Tibial artery (tissue), 4 donors: ENCODE measurements at places on chromosomes 2 and 18.

DNA sequence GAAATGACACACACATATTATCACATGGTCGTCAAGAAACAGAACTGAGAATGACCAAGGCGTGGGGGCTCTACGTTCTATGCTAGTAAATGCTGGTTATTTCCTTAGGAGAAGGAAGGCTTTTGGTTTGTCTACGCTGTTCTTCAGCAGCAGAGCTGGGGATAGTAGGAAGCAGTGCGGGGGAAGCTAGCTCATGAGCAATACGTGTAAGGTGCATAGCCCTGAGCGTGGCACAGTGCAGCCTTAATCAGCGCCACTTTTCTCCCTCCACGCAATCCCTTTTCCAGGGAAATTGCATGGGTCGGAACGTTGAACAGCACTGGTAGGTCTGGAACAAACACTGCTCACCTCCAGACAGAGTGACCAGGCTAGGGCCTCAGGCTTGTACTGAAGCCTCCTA is 199.6 kb upstream of the FBXO11 start:
- no peaks in the 10 kb centered on the region for H3K27me3 ChIP-seq
- H3K36me3 ChIP-seq, result no peaks in the 10 kb centered on the region
- H3K4me1 ChIP-seq, result peaks cover 7% of the 10 kb centered on the region
- no peak for DNase-seq
- peak overlapping the region; percentile 36 for H3K27ac ChIP-seq

DNA sequence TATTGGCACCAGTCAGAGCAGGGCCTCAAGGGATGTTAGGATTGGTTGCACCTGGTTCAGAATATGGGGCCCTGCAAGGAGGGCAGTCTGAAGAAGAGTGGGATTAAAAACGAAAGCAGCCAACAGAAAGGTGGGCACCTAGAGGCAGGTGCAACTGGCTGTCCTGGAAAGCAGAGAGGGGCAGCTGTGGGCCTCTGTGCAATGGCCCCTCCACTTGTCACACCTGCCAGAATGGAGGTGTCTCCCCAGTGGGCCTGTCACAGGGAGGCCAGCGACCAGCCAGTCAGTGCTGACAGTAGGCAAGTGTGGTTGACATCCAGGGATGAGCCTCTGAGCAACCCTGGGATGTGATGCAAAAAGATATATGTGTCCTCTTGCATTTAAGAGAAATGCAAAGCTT is 37.7 kb downstream of the INPP4A start:
- no peak overlapping the region for H3K27ac ChIP-seq
- no peaks in the 10 kb centered on the region for H3K36me3 ChIP-seq
- no peaks in the 10 kb centered on the region for H3K27me3 ChIP-seq
- peaks cover 14% of the 10 kb centered on the region for H3K4me1 ChIP-seq
- no peak overlapping the region for H3K4me3 ChIP-seq

GRCh38 chr18:61528961-61529360 is 195.7 kb downstream of the CDH20 start:
- H3K4me3 ChIP-seq, result no peak overlapping the region
- no peaks in the 10 kb centered on the region for H3K27me3 ChIP-seq
- H3K4me1 ChIP-seq, result no peaks in the 10 kb centered on the region
- DNase-seq, result no peak

DNA sequence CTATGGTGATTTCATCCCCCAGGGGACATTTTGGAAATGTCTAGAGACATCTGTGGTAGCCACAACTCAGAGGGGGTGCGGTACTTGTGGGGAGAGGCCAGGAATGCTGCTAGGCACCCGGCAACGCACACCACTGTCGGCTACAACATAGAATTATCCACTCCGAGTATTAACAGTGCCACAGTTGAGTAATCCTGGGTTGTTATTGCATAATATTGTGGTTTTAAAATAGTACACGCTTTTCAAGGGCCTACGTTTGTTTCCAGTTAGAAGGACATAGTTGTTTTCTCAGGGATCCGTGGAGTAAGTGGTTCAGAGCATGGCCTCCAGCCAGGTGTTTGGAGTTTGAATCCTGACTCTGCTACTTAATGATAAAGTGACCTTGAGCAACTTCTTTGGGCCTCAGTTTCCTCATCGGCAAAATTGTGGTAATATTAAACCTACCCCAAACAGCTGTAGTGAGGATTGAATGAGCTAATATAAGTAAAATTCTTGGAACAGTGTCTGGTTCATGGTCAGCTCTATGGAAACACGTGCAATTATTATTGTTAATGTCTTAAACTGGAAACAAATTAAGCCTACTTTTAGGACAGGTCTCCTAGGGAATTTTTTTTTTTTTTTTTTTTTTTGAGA is 24.5 kb downstream of the CYP27A1 start:
- H3K4me1 ChIP-seq, result peaks cover 13% of the 10 kb centered on the region
- no peaks in the 10 kb centered on the region for H3K27me3 ChIP-seq
- H3K4me3 ChIP-seq, result peak overlapping the region; percentile 4
- H3K36me3 ChIP-seq, result no peaks in the 10 kb centered on the region
- DNase-seq, result peak; percentile 91
- H3K27ac ChIP-seq, result peak overlapping the region; percentile 72

- H3K36me3 ChIP-seq, result no peaks in the 10 kb centered on the region
- DNase-seq, result no peak
- peaks cover 3% of the 10 kb centered on the region for H3K4me1 ChIP-seq
- H3K27me3 ChIP-seq, result no peaks in the 10 kb centered on the region
These were observed 46.3 kb downstream of the QPCT start for GRCh38 chr2:37390777-37391176.

DNA sequence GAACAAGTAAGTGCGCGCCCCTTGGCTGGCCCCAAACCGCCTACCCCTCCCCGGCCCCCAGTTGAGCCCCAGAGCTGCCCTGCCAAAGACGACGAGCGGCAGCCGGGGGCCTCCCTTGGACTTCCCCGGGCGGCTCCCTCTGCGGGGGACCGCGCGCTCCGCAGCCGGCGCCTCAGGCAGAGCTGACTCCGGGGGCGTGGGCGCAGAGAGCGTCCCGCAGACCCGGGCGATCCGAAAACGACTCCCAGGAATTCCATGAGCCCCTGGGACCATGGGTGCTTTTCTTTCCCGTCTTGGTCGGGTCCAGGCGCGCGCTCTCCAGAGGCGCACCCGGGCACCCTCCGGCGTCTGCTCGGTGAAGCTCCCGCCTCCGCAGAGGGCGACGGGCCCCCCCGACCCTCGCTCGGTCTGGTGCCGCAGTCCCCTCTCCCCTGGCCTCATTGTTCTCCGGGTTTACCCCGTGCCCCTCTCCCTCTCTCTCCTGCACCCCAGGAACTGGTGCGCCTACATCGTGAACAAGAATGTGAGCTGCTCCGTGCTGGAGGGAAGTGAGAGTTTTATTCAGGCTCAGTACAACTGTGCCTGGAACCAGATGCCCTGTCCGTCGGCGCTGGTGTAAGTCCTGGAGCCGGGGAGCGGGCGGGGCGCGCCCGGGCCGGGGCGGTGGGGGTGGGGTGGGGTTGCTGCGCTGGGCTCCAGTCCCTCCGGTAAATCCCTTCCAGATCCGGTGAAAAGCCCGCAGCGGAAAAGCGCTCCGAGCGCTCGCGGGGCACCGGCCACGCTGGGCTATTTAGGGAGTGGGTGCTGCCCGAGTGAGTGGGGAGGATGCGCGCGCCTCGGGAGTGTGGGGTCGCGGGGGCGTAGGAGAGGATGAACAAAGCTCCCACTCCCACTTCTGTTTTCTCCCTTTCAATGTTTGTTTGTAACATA is 776 bp downstream of the EMILIN2 start:
- H3K4me1 ChIP-seq, result no peaks in the 10 kb centered on the region
- peak; percentile 41 for DNase-seq
- H3K4me3 ChIP-seq, result peak overlapping the region; percentile 64

- H3K4me1 ChIP-seq, result no peaks in the 10 kb centered on the region
- H3K27ac ChIP-seq, result no peak overlapping the region
- no peaks in the 10 kb centered on the region for H3K27me3 ChIP-seq
- DNase-seq, result no peak
These were observed 48.3 kb downstream of the CDH2 start for GRCh38 chr18:28128659-28128980.

DNA sequence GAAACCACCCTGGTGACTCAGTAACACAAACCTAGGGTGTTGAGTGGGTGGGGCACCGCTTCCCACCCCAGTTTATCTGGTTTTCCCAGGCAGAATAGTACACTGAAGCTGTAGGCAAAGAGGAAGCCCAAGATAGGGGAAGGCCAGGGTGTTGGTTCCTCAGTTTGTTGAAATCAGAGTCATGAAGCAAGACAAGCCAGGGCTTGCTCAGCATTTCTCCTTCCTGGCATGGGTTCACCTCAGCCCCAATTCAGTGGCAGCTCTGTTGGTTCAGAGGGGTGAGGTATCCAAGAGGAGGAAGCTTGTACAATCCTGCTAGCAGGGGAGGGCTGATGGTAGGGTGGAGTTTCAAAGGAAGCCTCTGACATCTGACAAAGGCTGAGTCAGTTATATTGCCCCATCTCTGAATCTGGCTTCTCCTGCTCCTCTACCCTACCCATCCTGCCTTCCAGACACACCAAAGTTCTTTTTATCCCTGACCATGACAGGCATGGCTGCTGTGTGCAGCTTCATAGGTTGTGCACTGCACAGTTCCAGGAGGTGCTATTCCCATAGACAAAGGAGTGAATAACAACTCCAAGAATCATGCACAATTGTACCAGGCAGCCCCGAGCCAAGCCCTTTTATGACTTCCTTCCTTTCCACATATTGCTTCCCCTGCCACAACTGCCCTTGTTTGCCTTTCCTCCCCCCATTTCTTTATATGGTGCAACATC is 24.9 kb upstream of the RAB10 start:
- H3K4me3 ChIP-seq, result no peak overlapping the region
- no peak overlapping the region for H3K27ac ChIP-seq
- H3K36me3 ChIP-seq, result no peaks in the 10 kb centered on the region
- no peaks in the 10 kb centered on the region for H3K27me3 ChIP-seq
- peak; percentile 69 for DNase-seq
- H3K4me1 ChIP-seq, result no peaks in the 10 kb centered on the region

- no peaks in the 10 kb centered on the region for H3K27me3 ChIP-seq
- H3K4me3 ChIP-seq, result no peak overlapping the region
- H3K4me1 ChIP-seq, result no peaks in the 10 kb centered on the region
- DNase-seq, result no peak
- no peak overlapping the region for H3K27ac ChIP-seq
These were observed 99.4 kb upstream of the PID1 start for GRCh38 chr2:229370509-229370908.

GRCh38 chr2:16625759-16626158 is 39.9 kb downstream of the CYRIA start:
- no peaks in the 10 kb centered on the region for H3K27me3 ChIP-seq
- H3K36me3 ChIP-seq, result no peaks in the 10 kb centered on the region
- no peak overlapping the region for H3K4me3 ChIP-seq
- H3K4me1 ChIP-seq, result no peaks in the 10 kb centered on the region
- H3K27ac ChIP-seq, result no peak overlapping the region
- no peak for DNase-seq

- H3K4me3 ChIP-seq, result peak overlapping the region; percentile 49
- H3K27ac ChIP-seq, result peak overlapping the region; percentile 46
- peaks cover 24% of the 10 kb centered on the region for H3K4me1 ChIP-seq
- H3K27me3 ChIP-seq, result no peaks in the 10 kb centered on the region
These were observed 124.7 kb upstream of the ZNF516 start for GRCh38 chr18:76619621-76620315.

- DNase-seq, result peak; percentile 5
- H3K4me1 ChIP-seq, result no peaks in the 10 kb centered on the region
- H3K27ac ChIP-seq, result no peak overlapping the region
These were observed 32.2 kb downstream of the MAL start for GRCh38 chr2:95057535-95058370.

GRCh38 chr18:42052122-42052708 is 97.2 kb downstream of the PIK3C3 start:
- H3K27ac ChIP-seq, result no peak overlapping the region
- peaks cover 10% of the 10 kb centered on the region for H3K36me3 ChIP-seq
- no peaks in the 10 kb centered on the region for H3K4me1 ChIP-seq
- no peaks in the 10 kb centered on the region for H3K27me3 ChIP-seq
- no peak for DNase-seq

DNA sequence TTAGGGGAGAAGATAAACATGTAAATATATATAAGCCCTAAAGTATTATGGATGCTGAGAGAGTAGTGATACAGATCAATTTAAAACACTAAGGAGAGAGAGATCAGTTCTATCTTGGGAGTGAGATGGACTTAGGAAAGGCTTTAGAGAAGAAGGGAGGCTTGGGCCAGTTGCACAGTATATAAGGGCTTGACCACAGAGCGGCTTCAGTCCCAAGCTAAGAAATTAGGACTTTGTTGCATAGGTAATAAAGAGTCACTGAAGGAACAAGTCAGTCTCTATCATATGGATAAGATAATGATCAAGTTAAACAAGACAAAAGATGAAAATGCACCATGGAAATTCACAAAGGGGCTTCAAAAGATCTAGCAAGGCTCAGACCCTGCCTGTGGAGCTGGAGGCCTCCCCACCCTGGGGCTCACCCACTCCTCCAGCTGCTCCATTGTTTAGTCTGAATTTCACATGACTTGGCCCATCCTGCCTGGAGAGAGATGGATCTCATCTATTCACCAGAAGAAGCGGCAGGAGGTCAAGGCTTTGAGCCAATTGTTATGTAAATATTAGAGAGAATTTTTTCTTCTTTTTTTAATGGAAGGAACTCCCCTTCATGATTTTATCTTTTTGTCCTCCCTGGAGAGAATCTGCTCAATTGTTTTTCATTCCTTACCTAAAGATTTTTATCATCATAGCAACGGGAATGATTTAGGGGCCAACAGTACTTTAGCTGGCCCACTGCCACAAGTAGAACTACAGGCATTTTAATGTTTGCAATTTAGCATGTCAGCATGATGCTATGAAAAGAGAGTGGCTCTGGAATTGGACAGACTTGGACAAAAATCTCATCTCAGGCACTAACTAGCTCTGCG is 44.0 kb downstream of the GYPC start:
- no peaks in the 10 kb centered on the region for H3K27me3 ChIP-seq
- peaks cover 37% of the 10 kb centered on the region for H3K36me3 ChIP-seq
- no peak overlapping the region for H3K4me3 ChIP-seq
- peaks cover 20% of the 10 kb centered on the region for H3K4me1 ChIP-seq
- H3K27ac ChIP-seq, result no peak overlapping the region

- H3K4me1 ChIP-seq, result no peaks in the 10 kb centered on the region
- no peaks in the 10 kb centered on the region for H3K27me3 ChIP-seq
- H3K4me3 ChIP-seq, result no peak overlapping the region
- peaks cover 61% of the 10 kb centered on the region for H3K36me3 ChIP-seq
- no peak for DNase-seq
- no peak overlapping the region for H3K27ac ChIP-seq
These were observed 3.4 kb downstream of the RPS27A start for GRCh38 chr2:55235724-55236538.

- H3K27me3 ChIP-seq, result no peaks in the 10 kb centered on the region
- DNase-seq, result no peak
- H3K4me3 ChIP-seq, result no peak overlapping the region
These were observed 1.7 kb upstream of the MAPK4 start for GRCh38 chr18:50558157-50558556.
